Peyer's patch (tissue), 4 donors: ENCODE measurements at places on chromosomes 5 and 9. TPM values are rescaled to one million over a fixed set of nuclear protein-coding genes. Genes with fewer than 3 reads are reported as not detected.

The UBAP2 gene
- total RNA-seq, result 41.3 TPM

The DAP gene
- 52.0 TPM for total RNA-seq

The LCN15 gene
- 1.5 TPM for total RNA-seq

The GDNF gene
- total RNA-seq, result not detected

The NCS1 gene
- total RNA-seq, result 5.3 TPM

The ARL10 gene
- total RNA-seq, result 1.6 TPM

The TIMD4 gene
- total RNA-seq, result not detected

The ORM2 gene
- total RNA-seq, result not detected

The PCDHB6 gene
- total RNA-seq, result not detected

The ABO gene
- 197 TPM for total RNA-seq

The CDKN2A gene
- total RNA-seq, result 20.8 TPM

The SLC4A9 gene
- total RNA-seq, result not detected

The SAXO1 gene
- not detected for total RNA-seq

The SLC6A18 gene
- total RNA-seq, result 0.95 TPM

The IL13 gene
- not detected for total RNA-seq
